ENCODE measurements at places on chromosomes 12 and 14.

DNA sequence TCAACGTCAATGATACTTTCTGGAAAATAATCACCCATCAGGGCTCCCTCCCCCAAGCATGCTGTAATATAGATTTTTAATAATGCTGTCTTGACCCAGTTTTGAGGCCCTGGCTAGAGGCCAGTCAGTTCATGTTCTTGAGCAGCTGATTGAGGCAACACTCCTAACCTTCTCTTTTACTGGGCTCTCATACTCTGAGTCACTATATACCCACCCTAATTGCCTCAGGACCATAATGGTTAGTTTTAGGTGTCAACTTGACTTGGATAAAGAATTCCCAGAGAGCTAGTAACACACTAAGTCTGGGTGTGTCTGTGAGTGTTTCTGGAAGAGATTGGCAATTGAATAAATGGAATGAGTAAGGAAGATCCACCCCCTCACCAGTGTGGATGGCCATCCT lies 527.0 kb upstream of the ATP2B1 start:
- no peak for DNase-seq

GRCh38 chr12:69070319-69071090 lies 137.5 kb upstream of the CPM start:
- peak; percentile 50 for DNase-seq

DNA sequence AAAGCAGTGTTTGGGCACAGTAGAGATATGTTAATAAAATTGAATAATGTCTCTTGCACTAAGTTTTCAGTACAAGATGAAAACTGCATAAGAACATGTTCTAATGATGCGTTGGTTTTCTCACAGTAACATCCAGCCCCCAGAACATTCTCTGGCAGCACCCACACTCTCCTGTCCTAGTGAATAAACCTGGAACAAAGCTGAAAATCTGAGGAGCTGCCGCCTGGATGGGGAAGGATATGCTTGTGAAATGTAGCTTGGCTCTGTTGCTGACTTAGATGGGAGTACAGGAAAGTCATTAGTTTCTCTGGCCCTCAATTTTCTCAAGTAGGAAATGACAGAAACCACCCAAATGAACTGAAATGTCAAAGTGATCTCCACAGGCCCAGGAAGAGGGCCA lies 323.8 kb downstream of the APAF1 start:
- DNase-seq, result peak; percentile 32

DNA sequence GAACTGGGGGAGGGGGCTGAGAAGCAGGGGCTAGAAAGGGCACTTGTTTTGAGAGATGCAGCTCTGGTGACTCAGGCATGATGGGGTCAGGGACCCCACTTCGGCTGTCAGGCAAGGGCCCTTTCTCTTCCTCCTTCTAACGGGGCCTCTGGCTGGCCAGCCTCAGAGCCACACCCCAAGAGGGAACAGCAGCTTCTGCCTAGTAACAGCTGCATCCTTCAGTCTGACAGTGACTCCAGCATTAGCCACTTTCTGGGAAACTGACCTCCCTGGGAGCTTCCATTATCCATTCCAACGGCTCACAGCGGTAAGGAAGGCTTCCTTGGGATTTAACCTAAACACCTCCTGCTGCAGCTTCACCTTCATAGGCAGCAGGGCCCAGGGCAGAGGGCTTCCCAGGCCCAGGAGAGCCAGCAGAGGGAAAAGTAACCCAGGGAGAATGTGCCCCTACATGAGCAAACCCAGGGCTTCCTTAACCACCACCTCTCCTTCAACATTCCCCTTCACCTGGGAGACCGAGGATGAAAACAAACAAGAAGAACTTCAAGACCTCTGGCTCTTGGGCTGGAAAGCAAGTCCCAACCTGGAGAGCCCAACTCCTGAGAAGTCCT lies 2.7 kb downstream of the NCKAP5L start:
- DNase-seq, result no peak

DNA sequence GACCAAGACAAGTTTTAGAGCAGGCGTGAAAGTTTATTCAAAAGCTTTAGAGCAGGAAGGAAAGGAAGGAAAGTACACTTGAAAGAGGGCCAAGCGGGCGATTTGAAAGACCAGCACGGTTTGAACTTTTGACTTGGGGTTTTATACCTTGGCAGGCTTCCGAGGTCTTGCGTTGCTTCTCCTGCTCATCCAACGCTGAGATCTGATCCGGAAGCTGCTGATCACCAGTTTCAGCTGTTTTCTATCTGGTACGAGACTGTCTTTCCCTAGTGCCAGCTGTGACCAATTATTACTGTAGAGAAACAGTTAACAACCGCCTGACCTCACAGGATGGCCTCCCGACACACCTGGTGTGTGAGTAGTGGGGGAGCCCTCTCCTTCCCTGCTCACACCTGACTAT lies 20.6 kb upstream of the SNRPF start:
- no peak for DNase-seq
